ENCODE measurements at places on chromosomes 16 and 17.

- H3K36me3 ChIP-seq, result peaks cover 6% of the 10 kb centered on the region
- no peak for ATAC-seq
- peaks cover 28% of the 10 kb centered on the region for H3K4me1 ChIP-seq
- no peaks in the 10 kb centered on the region for H3K27me3 ChIP-seq
- H3K4me3 ChIP-seq, result no peak overlapping the region
These were observed 95.7 kb upstream of the METRNL start for GRCh38 chr17:82983510-82984248.

- no peak overlapping the region for H3K27ac ChIP-seq
- H3K4me1 ChIP-seq, result no peaks in the 10 kb centered on the region
- peaks cover 10% of the 10 kb centered on the region for H3K36me3 ChIP-seq
These were observed 142.2 kb downstream of the RAB11FIP4 start for GRCh38 chr17:31533546-31534155.

- peak; percentile 44 for ATAC-seq
- peak overlapping the region; percentile 86 for H3K4me3 ChIP-seq
- H3K36me3 ChIP-seq, result peaks cover 35% of the 10 kb centered on the region
- H3K4me1 ChIP-seq, result peaks cover 24% of the 10 kb centered on the region
- peak overlapping the region; percentile 87 for H3K27ac ChIP-seq
- no peaks in the 10 kb centered on the region for H3K27me3 ChIP-seq
These were observed 646 bp downstream of the RABEP1 start for GRCh38 chr17:5282642-5283217.

- H3K4me3 ChIP-seq, result peak overlapping the region; percentile 63
- H3K27me3 ChIP-seq, result no peaks in the 10 kb centered on the region
- ATAC-seq, result peak; percentile 52
- H3K4me1 ChIP-seq, result peaks cover 4% of the 10 kb centered on the region
- peaks cover 6% of the 10 kb centered on the region for H3K36me3 ChIP-seq
- no peak overlapping the region for H3K27ac ChIP-seq
These were observed 119.1 kb upstream of the SMURF2 start for GRCh38 chr17:64781014-64781756.

- no peak for ATAC-seq
- H3K36me3 ChIP-seq, result no peaks in the 10 kb centered on the region
- no peaks in the 10 kb centered on the region for H3K4me1 ChIP-seq
- H3K27ac ChIP-seq, result no peak overlapping the region
These were observed 577.0 kb upstream of the CDH11 start for GRCh38 chr16:65698791-65699321.

DNA sequence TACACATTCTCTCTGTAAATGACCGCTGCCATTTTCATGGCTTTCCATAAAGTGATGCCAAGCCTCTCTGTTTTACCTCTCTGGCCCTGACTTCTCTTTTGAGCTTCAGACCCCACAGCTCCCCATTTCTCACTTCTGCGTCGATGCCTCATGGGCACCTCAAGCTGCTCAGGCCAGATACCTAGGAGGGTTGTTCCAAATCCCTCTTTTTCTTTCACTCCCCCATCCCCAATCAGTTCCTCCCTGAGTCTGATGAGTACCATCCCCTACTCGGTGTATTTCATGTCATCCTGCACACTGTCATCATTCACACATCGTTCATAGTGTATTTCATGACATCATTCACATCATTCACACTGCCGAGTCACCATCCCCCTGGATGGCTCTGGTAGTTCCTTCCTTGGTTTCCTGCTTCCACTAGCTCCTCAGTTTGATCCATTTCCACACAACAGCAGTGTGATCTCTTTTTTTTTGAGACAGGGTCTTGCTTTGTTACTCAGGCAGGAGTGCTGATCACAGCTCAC lies 43.1 kb downstream of the NTN1 start:
- H3K4me3 ChIP-seq, result no peak overlapping the region
- H3K4me1 ChIP-seq, result no peaks in the 10 kb centered on the region
- no peaks in the 10 kb centered on the region for H3K36me3 ChIP-seq

DNA sequence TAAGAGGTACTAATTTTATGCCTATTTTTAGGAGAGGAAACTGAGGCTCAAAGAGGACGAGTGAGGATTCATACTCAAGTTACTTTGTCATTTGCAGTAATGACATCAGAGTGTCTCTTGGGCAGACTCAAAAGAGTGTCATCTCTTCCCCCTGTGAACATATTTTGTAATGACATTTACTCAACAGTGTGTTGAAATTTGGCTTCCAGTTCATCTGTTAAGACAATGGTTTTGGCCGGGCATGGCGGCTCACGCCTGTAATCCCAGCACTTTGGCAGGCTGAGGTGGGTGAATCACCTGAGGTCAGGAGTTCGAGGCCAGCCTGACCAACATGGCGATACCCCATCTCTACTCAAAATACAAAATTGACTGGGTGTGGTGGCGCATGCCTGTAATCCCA lies 28.9 kb downstream of the WFDC1 start:
- no peaks in the 10 kb centered on the region for H3K4me1 ChIP-seq
- no peaks in the 10 kb centered on the region for H3K36me3 ChIP-seq

- no peak for ATAC-seq
- H3K27me3 ChIP-seq, result peaks cover 15% of the 10 kb centered on the region
- H3K4me3 ChIP-seq, result no peak overlapping the region
- H3K27ac ChIP-seq, result no peak overlapping the region
- peaks cover 37% of the 10 kb centered on the region for H3K36me3 ChIP-seq
- no peaks in the 10 kb centered on the region for H3K4me1 ChIP-seq
These were observed 38.8 kb downstream of the HEATR6 start for GRCh38 chr17:60039847-60040442.

DNA sequence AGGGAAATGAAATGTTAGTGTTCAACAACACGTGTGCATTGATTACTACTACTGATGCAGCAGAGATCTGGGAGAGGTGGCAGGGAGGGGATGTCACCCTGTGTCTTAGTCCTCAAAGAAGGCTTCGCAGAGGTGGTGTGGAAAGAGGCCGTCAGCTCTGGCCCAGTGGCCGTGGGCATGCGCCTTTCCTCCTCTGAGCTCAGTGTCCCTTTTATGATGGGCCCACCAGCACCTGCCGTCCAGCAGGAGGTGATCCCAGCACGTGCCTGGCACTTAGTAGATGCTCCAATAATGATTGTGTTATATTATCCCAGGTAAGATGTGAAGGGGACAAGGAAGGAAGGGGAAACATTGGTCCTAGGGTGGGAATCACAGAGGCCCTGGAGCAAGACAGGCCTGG lies 106.2 kb downstream of the CLEC16A start:
- peaks cover 36% of the 10 kb centered on the region for H3K4me1 ChIP-seq
- H3K27ac ChIP-seq, result no peak overlapping the region
- no peaks in the 10 kb centered on the region for H3K27me3 ChIP-seq
- no peak for ATAC-seq
- H3K36me3 ChIP-seq, result peaks cover 54% of the 10 kb centered on the region
- H3K4me3 ChIP-seq, result peak overlapping the region; percentile 49

GRCh38 chr17:65531256-65532100 lies 30.0 kb downstream of the AXIN2 start:
- peaks cover 50% of the 10 kb centered on the region for H3K36me3 ChIP-seq

DNA sequence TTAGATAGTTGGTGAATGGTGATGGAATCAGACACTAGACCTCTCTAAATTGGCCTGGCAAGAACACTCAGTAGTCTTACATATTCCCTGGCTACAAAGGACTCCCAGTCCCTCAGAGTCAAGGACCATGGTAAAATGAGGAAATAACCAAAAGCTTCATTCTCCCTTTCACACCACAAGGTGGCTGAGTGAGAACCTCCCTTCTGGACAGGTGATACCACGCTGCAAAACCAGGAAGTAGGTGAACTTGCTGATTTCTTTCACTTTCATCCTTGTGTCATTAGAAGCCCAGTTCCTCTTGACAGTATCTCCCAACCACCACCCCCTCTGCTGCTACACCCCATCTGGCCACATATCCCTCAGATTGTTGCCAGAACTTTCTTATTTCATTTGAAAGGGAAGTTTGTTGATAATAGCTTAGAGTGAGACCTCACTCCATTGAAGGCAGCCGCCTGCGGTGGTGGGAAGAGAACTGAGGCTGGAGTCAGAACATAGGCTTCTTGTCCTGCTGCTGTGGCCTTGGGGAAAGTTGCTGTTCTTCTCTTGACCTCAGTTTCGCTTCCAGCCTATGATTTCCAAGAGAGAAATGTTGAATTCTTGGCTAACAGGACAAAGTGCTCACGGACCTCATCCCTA lies 290.6 kb upstream of the CCL2 start:
- peak overlapping the region; percentile 8 for H3K4me3 ChIP-seq
- no peaks in the 10 kb centered on the region for H3K36me3 ChIP-seq
- peaks cover 10% of the 10 kb centered on the region for H3K4me1 ChIP-seq
- H3K27ac ChIP-seq, result peak overlapping the region; percentile 46

DNA sequence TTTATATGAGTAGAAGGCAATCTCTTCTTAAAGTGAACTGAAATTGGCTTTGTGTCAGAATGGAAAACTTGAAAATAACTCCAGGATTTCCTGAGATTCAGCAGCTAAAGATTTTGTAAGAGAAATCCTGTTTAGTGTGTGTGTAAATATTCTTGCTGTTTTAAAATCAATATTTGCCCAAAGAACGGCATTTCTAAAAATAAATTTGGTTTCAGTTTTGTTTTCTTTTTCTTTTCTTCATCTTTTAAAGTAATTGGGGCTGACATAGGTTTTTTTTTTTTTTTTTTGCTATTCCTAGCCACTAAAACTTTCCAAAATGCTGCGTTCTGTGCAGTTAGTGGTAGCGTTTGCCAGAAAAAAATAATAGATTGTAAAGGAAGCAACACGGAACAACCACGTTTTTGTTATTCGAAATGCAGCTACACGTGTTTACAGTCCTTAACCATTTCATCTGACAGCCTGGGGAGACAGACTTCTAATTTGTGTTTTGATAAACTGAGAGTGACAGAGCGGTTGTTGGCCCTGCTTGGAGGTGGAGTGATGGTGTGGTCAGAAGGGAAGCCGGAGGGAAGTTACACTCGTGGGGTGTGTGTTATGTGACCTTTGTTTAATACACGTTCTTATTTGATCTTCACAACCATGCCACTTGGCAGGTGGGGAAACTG lies 21.6 kb upstream of the SMPD3 start:
- no peaks in the 10 kb centered on the region for H3K36me3 ChIP-seq
- peak; percentile 71 for ATAC-seq
- no peaks in the 10 kb centered on the region for H3K27me3 ChIP-seq
- H3K4me3 ChIP-seq, result peak overlapping the region; percentile 81
- peaks cover 12% of the 10 kb centered on the region for H3K4me1 ChIP-seq

DNA sequence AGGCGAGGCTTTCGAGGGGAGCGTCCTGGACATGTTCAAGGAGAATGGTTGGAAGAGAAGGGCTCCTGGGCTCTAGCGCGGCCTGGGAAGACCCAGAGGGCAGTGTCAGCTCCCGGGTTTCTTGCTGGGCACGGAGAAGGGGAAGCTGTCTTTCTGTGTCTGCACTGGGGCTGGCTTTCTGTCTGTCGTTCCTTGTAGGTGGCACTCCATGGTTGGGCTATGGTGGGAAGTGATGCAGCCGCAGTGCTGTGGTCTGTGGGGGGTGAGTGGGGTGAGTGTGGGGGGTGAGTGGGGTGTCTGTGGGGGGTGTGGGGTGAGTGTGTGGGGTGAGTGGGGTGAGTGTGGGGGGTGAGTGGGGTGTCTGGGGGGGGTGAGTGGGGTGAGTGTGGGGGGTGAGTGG lies 13.7 kb downstream of the RNF213 start:
- no peaks in the 10 kb centered on the region for H3K36me3 ChIP-seq
- H3K27ac ChIP-seq, result peak overlapping the region; percentile 90
- H3K27me3 ChIP-seq, result no peaks in the 10 kb centered on the region
- H3K4me1 ChIP-seq, result peaks cover 36% of the 10 kb centered on the region

GRCh38 chr17:31397256-31397939 lies 5.9 kb downstream of the RAB11FIP4 start:
- no peak overlapping the region for H3K27ac ChIP-seq
- peaks cover 3% of the 10 kb centered on the region for H3K4me1 ChIP-seq
- H3K27me3 ChIP-seq, result peaks cover 29% of the 10 kb centered on the region
- no peak overlapping the region for H3K4me3 ChIP-seq
- ATAC-seq, result no peak

GRCh38 chr16:78993346-78993745 lies 607.2 kb downstream of the MAF start:
- peaks cover 10% of the 10 kb centered on the region for H3K4me1 ChIP-seq
- H3K27me3 ChIP-seq, result no peaks in the 10 kb centered on the region
- no peak for ATAC-seq

- H3K27ac ChIP-seq, result peak overlapping the region; percentile 82
- peak; percentile 43 for ATAC-seq
- peak overlapping the region; percentile 86 for H3K4me3 ChIP-seq
- H3K36me3 ChIP-seq, result peaks cover 46% of the 10 kb centered on the region
- no peaks in the 10 kb centered on the region for H3K27me3 ChIP-seq
These were observed 2.2 kb downstream of the ZNF276 start for GRCh38 chr16:89723279-89724250.

- H3K4me3 ChIP-seq, result no peak overlapping the region
- peak; percentile 44 for ATAC-seq
- H3K4me1 ChIP-seq, result peaks cover 17% of the 10 kb centered on the region
- no peak overlapping the region for H3K27ac ChIP-seq
These were observed 6.9 kb upstream of the GJD3 start for GRCh38 chr17:40371261-40371929.

- no peaks in the 10 kb centered on the region for H3K4me1 ChIP-seq
- H3K27me3 ChIP-seq, result peaks cover 38% of the 10 kb centered on the region
- H3K27ac ChIP-seq, result no peak overlapping the region
- H3K36me3 ChIP-seq, result no peaks in the 10 kb centered on the region
- ATAC-seq, result no peak
- no peak overlapping the region for H3K4me3 ChIP-seq
These were observed 71.1 kb downstream of the TMEM114 start for GRCh38 chr16:8519179-8519578.

- no peak overlapping the region for H3K27ac ChIP-seq
- no peak for ATAC-seq
- H3K4me3 ChIP-seq, result no peak overlapping the region
- peaks cover 28% of the 10 kb centered on the region for H3K4me1 ChIP-seq
- no peaks in the 10 kb centered on the region for H3K36me3 ChIP-seq
- no peaks in the 10 kb centered on the region for H3K27me3 ChIP-seq
These were observed 45.3 kb downstream of the NLK start for GRCh38 chr17:28087743-28088142.

DNA sequence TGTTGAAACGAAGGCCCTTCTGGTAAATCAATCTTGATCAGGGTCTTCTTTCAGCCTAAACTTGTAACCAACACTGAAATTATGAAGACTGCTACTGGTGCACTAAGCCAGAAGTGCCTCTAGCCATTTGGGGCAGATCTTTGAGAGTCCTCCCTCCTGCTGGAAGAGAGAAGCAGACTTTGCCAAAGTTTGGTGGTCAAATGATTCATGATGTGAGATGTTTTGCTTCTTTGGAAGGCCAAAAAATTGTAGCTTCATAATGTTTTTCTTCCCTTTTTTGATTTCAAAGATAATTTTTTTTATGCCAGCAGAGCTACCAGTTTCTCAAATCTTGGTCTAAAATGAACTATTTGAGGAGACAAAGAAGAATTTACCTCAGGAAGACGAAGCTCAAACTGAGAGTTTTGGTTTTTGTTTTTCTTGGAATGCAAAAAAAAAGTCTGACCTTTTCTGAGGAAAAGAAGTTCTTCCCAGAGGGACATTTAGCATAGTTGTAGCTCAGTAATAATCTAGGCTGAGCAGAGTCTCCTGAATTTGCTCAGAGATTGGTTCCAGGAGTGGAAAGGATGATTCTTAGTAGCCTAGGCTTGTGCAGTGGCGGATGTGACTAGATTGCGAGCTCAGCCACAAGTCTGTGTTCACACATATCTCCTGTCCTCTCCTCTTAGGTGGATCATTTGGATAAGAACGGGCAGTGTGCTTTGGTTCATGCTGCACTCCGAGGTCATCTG lies 50.9 kb downstream of the CYB561 start:
- no peak overlapping the region for H3K27ac ChIP-seq
- H3K27me3 ChIP-seq, result no peaks in the 10 kb centered on the region
- ATAC-seq, result peak; percentile 56
- H3K4me3 ChIP-seq, result no peak overlapping the region
- H3K4me1 ChIP-seq, result peaks cover 16% of the 10 kb centered on the region
